Stimulated activated CD4-positive, alpha-beta T cell treated with anti-CD3 and anti-CD28 coated beads, Interleukin-15, amount 100 ng/mL, for 48 hours (primary cell): ENCODE measurements at places on chromosomes 2 and 18.

DNA sequence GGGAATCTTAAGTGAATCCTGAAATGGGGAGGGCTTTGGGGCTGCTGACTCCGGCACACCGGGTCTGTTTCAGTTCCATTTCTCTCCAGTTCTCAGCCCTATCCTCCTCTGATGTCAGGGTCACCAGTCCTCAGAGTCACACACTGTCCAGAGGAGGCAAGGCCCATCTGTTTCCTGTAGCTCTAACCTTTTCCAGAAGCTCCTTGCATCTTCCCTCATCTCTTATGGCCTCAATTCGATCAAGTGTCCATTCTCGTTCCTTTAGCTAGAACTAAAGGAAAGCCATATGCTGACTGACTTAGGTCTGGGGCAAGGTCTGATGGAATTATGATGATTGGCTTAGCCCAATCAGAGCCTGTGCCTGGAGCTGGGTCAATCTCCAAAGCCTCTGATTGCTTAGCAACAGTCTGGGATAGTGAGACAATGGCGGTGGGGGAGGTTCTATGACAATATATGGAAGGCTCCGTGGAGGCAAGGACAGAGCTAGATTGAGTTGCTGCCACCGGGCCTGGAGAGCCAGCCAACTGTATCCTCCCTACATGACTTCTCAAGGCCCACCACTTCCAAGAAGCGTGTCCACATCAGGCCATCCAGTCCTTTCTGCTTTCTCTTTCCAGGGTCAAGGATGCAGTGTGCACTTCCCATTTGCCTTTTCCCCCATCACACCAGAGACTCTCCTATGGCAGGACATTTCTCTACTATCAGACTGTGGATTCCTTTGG lies 5.2 kb downstream of the ANKRD53 start:
- DNase-seq = no peak

DNA sequence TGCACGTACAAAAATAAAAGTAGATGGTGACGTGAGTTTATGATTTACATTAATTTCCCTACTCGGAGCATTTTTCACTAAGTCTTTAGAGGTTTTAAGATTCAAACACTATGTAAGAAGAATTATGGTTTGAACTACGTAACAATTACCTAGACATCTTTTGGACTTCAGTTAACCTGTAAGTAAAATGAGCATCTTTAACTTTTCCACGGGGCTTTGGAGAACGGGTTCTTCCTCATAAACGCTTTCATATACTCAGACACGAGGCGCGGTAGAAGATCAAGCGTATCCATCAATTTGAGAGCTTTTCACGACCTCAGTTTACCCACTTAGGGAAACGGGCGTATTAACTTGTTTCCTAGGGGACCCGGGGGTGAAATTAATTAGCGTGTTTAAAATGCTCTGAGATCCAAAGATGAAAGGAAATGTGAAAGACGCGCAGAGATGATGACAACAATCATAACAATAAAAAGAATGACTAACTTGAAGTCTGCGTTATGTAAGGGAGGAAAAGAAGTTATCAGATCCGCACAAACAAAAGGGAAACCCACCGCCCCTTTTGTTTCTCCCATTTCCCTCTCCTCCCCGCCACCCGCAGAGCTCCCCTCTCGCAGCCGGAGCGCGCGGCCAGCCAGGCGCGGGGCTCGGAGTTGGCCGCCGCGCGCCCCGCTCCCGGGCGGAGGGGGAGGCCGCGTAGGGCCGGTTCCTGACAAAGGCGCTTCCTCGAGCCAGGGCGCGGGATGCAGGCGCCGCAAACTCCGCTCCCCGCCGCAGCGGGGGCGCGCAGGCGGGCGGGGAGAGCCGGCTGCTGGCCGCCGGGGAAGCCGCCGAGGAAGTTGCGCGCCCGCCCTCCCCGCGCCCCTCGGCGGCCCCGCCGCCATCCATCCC lies 807 bp downstream of the PELI1 start:
- DNase-seq = no peak

GRCh38 chr2:187168720-187169713 lies 279.0 kb downstream of the CALCRL start:
- no peak for DNase-seq

DNA sequence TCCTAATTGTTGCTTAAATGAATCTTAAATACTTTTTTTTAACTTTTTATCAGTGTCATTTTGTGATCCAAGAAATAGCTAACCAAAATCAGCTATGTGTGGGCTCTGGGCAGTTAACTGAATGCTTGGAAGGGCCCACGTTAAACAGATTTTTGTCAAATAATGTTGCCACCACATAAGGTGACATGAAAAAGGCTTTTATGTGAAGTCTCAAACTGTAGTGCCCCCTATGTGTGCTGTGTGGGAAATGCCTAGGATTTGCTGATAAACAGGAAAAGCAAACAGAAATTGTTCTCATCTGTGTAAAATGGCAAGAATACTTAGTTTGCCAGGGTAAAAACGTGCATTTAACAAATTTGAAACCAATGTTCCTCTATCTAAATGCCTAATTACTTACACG lies 242.2 kb downstream of the ZNF516 start:
- DNase-seq = no peak

GRCh38 chr18:11305507-11305906 lies 156.1 kb upstream of the PIEZO2 start:
- DNase-seq = no peak

DNA sequence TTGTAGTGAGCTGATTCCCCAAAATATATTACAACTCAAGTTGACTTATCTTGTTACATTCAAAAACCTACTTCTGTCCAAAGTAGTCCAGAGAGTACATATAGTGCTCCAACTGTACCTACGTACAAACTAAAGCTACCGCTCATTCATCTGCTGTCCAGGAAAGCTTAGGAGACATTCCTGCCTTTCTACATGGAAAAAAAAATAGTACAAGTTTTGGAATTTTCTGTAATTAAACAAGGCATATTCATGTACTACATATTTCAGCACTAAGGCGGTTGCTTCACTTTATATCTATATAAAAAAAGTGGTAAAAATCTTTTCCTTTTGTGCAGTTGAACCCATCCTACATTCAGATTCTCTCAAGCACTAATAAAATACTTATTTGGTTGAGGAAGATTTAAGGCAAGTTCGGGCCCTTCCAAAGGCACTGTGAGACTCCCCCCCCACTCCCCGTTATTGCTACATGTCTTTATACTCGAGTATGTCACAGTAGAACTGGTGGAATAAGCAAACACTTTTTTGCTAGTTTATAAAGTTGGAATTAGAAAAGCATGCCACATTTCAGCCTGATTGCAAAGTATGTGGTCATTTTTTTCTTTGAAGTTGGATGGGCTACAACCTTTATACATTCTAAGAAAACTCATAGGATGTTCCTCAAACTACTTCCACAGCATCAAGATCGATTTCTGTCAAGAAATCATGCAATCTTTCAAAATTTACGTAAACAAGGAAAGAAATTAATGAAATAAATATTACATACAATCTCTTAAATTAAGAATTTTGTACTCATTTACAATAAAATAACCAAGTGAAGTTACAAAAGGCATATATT lies 3.7 kb downstream of the ZFP36L2 start:
- no peak for DNase-seq

DNA sequence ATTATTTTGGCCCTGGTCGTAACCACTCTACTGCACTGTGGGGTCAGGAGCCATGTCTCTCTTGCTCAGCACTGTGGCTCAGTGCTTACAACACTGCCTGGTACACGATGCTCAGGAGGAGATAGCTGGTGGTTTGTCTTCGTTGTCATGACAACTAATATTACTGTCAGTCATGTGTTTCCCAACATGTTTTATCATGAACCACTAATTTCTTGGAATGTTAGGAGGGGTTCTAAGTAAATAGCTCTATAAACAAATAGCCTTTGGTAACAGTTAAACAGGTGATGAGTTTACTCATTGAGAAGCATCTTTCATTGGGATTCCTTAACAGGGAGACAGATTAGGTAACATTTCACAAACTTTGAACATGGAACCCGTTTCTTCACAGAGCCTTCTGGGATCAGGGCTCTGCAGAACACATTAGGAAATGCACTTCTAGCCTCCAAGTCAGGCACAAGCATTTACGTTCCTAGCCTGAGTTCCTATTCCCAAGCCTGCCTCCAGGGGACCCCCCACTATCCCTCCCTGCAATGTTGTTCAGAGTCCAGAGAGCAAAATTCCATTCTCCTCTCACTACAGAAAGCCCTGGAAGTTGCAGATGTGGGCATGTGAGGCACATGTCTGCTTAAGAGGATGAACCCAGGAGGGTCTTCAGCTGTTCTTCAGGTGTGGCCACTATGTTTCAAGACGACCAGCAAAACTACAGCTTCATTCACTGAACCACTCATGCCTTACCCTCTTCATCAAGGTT lies 6.4 kb upstream of the RBM44 start:
- DNase-seq = no peak
